ENCODE measurements at places on chromosomes 5 and 9.

DNA sequence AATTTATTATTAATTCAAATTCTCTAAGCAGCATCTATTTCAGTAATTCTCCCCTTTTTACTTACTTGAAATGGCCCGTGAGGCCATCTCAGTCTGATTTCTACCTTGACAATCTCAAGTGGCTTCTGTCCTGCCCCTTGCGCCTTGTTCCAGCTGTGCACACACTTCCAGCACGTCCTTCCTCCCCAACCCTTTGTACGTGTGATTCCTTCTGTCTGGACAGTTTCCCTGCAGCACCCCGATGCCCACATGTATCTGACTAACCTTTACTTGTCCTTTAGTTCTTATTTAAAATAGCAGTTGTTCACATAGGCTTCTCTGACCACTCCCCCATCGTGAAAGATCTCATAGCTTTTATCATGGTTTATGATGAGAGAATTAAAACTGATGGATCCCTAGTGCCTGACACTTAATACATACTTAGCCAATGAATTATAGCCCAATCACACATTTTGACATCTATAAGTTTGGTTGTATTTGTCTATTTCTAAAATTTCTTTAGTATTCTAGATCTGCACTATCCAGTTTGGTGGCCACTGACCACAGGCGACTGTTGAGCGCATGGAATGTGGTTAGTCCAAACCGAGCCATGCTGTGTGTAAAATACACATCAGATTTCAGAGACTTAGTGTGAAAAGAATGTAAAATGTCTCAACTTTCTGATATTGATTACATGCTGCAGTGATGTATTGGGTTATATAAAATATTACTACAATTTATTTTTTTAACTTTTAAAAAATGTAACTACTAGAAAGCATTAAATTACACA is 14.3 kb downstream of the ZBTB34 start:
- no peak for DNase-seq

- DNase-seq: no peak
These were observed 257.1 kb downstream of the FBXL7 start for GRCh38 chr5:15757103-15757502.

GRCh38 chr5:62152394-62153087 is 153.5 kb upstream of the KIF2A start:
- DNase-seq: no peak

GRCh38 chr9:94606646-94607422 is 13.2 kb upstream of the FBP2 start:
- no peak for DNase-seq

GRCh38 chr5:32627219-32627870 is 42.0 kb downstream of the SUB1 start:
- DNase-seq: no peak

DNA sequence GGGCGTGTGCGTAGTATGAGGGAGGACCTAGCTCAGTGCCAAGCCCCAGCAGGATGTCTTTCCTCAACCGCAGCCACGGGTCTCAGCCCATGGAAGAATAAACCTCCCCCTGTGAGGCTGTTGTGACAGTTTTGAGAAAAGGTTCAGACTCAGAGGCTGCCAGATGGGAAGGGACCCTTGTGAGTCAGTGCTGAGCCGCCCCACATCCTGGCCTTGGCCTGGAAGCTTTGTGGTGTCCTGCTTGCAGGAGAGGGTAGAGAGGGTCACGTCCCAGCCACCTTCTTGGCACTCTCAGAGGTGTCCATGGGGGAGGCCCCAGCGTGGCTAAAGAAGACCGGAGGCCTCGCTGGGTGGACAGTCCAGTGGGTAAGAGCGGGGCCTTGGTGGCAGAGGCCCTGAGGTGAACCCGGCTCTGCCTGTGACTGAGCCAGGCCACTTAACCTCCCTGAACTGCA is 2.8 kb downstream of the GRHPR start:
- DNase-seq: no peak

- no peak for DNase-seq
These were observed 9.7 kb downstream of the LECT2 start for GRCh38 chr5:135944967-135945560.

GRCh38 chr5:127373858-127374491 is 83.4 kb downstream of the MEGF10 start:
- DNase-seq: no peak

GRCh38 chr9:38110476-38110875 is 41.4 kb upstream of the SHB start:
- no peak for DNase-seq

GRCh38 chr5:31638345-31638744 is 586 bp upstream of the PDZD2 start:
- DNase-seq: no peak

- no peak for DNase-seq
These were observed 17.2 kb downstream of the STARD4 start for GRCh38 chr5:111495159-111495558.

DNA sequence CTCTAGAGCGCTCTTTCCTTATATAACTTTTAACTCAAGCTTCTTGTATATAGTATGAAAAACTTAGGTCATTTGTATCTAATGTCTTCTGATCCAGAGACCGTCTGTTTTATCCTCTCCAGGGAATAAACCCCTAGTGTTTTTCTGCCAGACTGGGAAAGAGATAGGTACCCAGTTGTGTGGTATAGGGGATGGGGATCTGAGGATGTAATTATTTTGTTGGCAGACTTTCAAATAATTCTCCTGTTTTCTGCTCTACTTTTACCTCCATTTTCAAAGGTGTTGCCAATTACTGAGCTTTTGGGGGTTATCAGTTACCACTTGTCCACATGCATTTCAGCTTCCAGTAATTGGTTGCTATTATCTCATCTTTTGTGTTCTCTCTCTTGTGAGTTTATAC is 17.9 kb downstream of the CCDC171 start:
- no peak for DNase-seq

GRCh38 chr9:99752417-99753109 is 69.1 kb upstream of the NR4A3 start:
- DNase-seq: no peak

DNA sequence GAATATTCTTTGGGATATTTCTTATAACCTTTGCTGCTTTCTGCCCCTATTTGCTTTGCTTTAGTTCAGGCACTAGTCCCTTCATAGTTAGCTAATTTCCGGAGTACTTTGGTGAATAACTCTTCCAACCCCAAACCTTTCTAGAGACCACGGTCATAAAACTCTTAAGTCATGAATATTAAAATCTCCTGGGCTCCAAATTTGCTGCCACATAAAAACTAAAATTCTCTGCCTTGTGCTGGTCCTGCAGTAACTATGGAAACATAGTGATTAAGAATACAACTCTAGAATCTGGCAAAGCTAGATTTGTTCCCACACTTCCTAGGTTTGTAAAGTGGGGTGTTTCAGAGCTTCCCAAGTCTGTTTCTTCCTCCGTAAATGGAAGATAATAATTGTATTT is 10.0 kb upstream of the ACTBL2 start:
- DNase-seq: no peak

GRCh38 chr5:159359408-159359807 is 29.1 kb upstream of the IL12B start:
- no peak for DNase-seq
